NCI-H446 (cell line): ENCODE measurements at places on chromosomes 13 and 19.
A peak's percentile ranks its signal among the peaks of the same experiment; 100 is the strongest.

GRCh38 chr13:71591374-71591773, 275.6 kb downstream of the DACH1 start:
- DNase-seq: no peak

DNA sequence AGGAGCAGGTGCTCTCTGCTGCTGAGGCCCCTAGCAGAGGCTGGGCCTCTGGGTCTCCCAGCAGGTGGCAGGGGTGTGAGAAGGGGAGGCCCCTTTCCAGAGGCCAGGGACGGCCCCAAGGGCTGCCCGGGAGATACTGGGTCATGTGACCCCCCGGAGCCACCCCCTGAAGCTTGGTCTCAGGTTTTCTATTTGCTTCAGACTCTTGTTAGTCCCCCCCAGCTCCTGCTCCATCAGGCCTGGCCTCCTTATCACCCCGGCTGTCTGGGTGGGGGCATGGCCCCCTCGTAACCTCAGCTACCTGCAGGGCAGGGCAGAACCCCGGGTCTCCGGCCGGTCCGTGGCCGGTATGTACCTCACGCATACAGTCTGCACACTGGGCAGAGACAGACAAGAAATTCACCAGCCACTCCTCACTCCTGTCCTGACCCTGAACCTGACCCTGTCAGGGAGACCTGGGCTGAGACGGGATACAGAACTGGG, 13.2 kb upstream of the TCF3 start:
- no peak for DNase-seq

DNA sequence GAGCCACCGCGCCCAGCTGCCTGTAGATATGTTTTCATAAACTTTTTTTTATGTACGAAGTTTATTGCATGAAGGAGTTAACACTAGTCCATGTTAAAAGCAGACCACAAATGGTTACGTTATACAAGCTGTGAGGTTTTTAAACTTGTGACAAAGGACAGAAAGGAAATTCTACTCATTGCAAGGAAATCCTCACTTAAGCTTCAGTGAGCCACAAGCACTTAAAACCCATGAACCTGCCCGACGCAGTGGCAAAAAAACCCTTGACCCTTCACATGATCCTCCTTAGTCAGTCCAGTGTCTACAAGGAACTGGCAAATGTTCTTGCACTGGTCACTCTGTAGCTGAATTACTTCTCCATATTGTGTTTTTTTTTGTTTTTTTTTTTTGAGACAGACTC, 4.2 kb downstream of the MPND start:
- DNase-seq: no peak

GRCh38 chr19:41299046-41299754, 10.8 kb upstream of the CCDC97 start:
- DNase-seq: no peak

GRCh38 chr19:50844296-50844935, 10.3 kb upstream of the KLK3 start:
- DNase-seq: no peak

GRCh38 chr19:35545855-35546381, 492 bp downstream of the TMEM147 start:
- peak; percentile 46 for DNase-seq

GRCh38 chr13:84655677-84656076, 773.4 kb upstream of the SLITRK1 start:
- no peak for DNase-seq

DNA sequence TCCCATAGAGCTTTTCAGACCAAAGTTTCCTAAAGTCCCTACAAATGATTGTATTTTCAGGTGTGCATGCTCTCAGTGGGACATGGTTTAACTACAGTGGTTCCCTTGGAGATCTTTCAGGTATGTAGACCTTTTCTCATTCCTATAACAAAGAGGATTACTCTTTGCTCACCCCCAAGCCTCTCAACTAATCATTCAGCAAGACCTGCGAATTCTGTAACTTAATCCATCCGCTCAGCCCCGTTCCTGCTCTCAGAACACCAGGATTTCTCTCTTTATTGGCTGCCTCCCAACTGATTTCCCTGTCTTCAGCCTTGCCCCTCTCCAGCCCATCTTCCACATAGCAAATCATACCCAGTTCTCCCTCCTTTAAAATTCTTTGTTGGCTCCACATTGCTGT, 253.6 kb downstream of the MTUS2 start:
- DNase-seq: no peak

GRCh38 chr13:51728972-51729371, 75.0 kb downstream of the DHRS12 start:
- no peak for DNase-seq

- no peak for DNase-seq
Observed at GRCh38 chr13:53010374-53011105, 18.1 kb upstream of the OLFM4 start.

DNA sequence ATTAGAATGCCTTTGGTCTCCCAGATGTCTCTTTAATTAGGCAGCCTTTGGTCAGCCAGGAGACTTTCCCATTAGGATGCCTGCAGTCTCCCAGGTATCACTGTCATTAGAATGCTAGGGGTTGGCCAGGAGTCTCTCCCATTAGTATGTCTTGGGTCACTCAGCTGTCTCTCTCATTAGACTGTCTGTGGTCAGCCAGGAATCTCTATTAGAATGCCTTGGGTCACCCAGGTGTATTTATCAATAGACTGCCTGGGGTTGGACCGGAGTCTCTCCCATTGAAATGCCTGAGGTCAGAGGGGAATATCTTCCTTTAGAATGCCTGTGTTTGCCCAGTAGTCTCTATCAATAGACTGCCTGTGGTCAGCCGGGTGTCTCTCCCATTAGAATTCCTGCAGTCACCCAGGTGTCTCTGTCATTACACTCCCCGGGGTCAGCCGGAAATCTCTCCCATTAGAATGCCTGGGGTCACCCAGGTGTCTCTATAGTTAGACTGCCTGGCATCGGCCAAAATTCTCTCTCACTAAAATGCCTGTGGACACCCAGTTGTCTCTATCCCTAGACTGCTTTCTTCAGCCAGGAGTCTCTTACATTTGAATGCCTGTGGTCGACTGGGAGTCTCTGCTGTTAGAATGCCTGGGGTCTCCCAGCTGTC, 1460.3 kb downstream of the UQCRFS1 start:
- no peak for DNase-seq

- no peak for DNase-seq
Observed at GRCh38 chr19:38642176-38642575, 5.3 kb upstream of the ACTN4 start.

GRCh38 chr19:14113762-14114414, 3.7 kb downstream of the PRKACA start:
- no peak for DNase-seq

- no peak for DNase-seq
Observed at GRCh38 chr13:44605721-44606120, 29.6 kb upstream of the TSC22D1 start.

GRCh38 chr19:42028304-42029216, 34.5 kb upstream of the ATP1A3 start:
- DNase-seq: peak; percentile 57

DNA sequence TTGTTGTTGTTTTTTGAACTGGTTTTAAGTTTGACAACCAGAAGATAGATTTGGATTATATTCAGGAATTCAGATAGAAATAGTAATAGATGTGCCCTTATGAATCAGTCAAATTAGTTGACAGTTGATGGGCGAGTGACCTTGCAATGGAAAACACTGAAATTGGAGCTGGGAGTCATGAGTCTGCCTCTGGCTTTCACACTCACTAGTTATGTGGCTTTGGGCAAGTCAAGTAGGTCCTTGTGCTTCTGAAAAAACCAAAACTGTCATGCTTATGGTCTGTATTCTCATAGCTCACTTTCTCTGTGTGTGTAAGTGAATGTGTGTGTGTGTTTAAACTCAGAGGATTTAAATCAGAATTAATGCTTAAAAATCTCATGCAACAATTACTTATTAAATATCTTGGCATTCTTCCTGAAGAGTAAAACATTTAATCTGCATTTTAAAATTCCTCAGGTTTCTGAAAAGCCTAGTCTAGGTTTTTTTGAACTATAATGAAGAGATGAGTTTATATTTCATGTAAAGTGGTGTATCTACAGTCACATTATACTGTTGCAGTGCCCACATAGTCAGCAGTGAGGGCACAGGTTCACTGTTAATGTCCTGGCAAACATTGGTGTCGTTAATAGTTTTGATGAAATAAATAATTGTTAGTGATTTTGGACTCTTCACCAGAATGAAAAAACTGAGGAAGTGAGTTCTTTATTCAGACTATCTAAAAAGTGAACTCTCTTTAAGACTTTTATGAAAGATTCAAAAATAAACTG, 32.5 kb downstream of the UCHL3 start:
- DNase-seq: no peak

GRCh38 chr19:18046059-18046718, 38.2 kb downstream of the ARRDC2 start:
- peak; percentile 19 for DNase-seq

DNA sequence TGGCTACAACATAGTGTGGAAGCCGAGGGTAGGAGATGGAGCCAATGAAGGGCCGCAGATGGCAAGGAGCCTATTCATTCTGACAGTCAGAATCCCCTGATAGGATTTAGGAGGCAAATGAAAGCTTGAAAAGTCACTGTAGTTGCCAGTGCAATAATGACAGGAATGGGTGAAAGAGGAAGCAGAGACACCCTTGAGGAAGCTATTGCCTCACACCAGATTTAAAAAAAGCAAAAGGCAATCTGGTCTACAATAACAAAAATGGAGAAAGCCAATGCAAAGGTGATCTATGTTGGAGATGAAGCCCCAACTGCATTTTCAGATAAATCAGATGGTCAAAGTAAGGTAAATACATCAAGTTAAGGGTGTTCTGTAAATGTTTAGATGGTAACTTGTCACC, 158.5 kb downstream of the TUBA3C start:
- DNase-seq: no peak

DNA sequence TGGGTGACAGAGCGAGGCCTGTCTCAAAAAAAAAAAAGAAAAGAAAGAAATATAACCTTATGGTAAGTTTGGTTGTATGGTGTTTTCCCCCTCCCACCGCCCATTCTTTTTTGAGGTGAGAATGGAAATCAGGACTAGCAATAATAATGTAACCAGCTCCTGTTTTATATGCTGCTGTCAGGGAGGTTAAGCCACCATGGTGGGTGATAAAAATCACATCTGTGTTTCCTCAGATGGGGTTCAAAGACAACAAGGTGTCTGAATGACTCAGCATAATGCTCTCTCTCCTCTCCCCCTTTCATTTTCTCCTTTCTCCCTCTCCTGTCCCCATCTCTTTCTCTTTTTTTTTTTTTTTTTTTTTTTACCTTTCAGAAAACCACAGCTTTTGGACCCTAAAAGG, 28.3 kb upstream of the GARRE1 start:
- no peak for DNase-seq

GRCh38 chr13:79385694-79386093, 20.4 kb downstream of the RBM26 start:
- DNase-seq: no peak

GRCh38 chr13:26382366-26382765, 128.4 kb downstream of the CDK8 start:
- no peak for DNase-seq
